ENCODE measurements at places on chromosomes 3 and 15.

- no peak for DNase-seq
These were observed 18.7 kb upstream of the FOXP1 start for GRCh38 chr3:71602256-71602655.

GRCh38 chr3:87614998-87615397, 338.6 kb upstream of the POU1F1 start:
- no peak for DNase-seq

- DNase-seq, result no peak
These were observed 4.7 kb upstream of the CCDC54 start for GRCh38 chr3:107372506-107372905.

DNA sequence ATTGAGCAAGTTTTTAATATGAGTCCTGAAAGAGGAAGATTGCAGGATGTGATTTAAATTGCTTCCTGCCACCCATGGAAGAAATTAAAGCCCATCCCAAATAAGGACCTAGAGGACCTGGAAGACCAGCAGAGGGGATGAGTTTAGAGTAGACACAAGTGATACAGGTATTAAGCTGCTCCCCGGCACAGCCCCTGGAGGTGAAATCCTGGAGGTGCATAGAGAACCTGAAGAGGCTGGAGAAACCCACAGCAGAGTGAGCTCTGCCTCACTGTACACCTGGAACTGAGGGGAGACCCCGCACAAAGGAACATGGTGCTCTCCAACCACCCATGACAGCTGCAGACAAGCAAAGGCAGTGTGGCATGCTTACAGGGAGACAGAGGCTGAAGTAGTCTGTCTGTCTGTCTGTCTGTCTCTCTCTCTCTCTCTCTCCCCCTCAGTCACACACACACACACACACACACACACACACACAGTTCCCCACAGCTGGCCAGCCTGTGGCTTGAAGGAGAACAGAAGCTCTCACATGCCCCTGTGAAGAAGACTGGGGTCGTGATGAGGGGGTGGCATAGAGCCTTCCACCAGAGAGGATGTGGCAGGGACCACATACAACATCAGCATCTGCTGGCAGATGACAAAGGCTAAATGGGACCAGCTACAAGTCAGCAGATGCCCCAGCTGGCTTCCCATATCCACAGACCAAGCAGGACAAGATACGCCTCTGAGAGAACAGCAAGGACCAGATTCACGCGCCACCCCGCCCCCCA, 38.1 kb downstream of the FSIP1 start:
- no peak for DNase-seq

- DNase-seq, result no peak
These were observed 26.0 kb downstream of the MRPL46 start for GRCh38 chr15:88441076-88441730.

GRCh38 chr15:84840741-84841429, 23.7 kb downstream of the ALPK3 start:
- no peak for DNase-seq

DNA sequence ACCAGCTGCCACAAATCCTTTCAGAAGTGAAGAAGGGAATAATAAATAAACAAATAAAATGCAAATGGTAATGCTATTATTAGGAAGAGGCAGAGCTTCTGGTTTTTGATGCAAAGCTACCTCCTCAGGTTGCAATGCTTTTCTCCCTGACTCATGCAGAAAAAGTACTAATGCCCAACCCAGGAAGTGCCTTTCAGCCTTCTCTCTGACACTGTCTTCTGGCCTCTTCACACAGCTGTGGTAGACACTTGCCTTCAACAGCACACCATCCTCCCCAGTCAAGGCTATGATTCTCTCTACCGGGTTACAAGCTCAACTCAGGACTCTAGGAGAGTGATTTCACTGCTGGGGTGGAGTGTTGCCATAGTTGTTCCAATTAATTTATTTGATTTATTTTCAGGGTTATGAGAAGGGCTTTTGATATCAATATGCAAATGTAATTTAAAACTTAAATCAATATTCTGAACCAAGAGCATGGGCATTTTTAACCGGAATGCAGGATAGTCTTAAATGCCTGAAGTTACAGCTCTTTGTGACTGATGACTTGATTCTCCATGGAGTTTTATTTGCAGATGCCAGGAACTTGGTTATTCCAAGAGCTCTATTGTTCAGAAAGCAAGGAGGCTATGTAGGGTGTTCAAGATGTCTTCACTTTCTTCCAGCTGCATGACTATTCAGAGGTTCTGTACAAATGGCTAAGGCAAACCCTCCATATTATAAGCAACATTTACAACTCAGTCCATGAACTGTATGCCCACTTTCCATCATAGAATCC, 27.1 kb upstream of the GALNT15 start:
- no peak for DNase-seq

GRCh38 chr3:93988283-93988682, 8.3 kb downstream of the ARL13B start:
- DNase-seq, result no peak

DNA sequence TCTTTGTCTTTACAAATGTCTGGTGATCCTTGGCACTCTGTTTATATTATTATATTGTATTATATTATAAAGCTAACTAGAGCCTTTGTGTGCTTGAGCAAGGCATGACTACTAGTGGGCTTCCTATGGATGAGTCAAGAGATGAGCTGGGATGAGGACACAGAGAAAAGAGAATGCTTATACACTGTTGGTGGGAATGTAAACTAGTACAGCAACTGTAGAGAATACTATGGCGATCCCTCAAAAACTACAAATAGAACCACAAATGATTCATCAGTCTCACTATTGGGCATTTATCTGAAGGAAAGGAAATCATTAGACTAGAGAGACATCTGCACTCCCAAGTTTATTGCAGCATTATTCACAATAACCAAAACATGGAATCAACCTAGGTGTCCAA, 40.8 kb upstream of the MED12L start:
- no peak for DNase-seq

- DNase-seq, result peak; percentile 23
These were observed 639 bp downstream of the NIPA1 start for GRCh38 chr15:22786868-22787698.

GRCh38 chr3:106176734-106177133, 307.9 kb upstream of the CBLB start:
- DNase-seq, result no peak

- no peak for DNase-seq
These were observed 5.4 kb downstream of the ZIC1 start for GRCh38 chr3:147414390-147415138.

- no peak for DNase-seq
These were observed 325.7 kb downstream of the OTOL1 start for GRCh38 chr3:161822291-161822690.

GRCh38 chr3:161914703-161915417, 418.3 kb downstream of the OTOL1 start:
- no peak for DNase-seq

DNA sequence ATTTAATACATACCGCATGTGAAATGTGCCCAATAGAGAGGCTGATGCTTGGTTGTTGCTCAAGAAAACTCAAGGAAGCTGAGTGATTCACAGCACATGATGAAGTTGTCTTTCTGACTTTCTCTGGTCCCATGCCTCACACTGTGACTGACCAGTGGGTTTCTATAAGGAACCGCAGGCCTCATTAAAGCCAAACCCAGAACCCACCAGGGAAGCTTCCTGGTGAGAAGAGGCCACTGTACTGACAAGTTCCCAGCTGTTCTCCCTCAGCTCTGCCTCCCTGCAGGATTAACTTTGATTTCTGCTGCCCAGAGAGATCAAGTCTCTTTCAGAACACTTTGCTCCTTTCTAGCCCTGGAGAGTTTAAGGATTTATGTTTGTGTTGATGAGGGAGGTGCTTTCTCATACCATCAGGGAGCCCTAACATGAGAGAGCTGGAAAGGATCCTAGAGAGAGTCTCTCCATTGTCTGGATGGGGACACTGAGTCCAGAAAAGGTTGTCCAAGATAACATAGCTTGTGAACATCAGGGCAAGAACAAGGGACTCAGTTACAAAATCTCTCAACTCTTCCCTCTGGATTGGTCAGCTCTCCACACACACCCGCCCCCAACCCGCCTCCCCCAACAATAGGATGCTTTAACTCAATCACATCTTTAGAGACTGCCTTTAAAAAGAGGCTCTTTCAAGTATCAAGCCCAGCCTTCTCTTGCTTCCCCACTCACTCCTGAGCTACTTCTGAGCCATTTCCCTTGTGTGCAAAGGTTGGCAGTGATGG, 303.2 kb upstream of the TLE3 start:
- no peak for DNase-seq

DNA sequence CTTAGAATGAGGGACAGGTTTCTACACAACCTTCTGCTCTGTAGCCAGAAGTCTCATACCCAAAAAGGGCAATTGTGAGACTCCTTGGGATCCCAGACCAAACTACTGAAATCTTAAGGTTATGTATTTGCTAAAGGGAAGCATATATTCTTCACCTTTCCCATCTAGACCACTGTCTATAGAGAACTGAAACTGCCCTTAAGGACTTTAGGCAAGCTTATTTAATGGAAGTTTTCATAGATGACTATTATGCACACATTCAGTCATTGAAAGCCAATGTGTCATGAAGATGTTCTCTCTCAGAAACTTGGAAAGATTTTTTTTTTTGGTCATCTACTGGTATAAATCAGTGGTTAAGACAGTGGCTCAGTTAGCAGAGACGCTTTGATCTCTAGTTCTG, 365.3 kb downstream of the MCTP2 start:
- DNase-seq, result no peak

GRCh38 chr3:4313606-4314293, 10.6 kb downstream of the SETMAR start:
- DNase-seq, result no peak

DNA sequence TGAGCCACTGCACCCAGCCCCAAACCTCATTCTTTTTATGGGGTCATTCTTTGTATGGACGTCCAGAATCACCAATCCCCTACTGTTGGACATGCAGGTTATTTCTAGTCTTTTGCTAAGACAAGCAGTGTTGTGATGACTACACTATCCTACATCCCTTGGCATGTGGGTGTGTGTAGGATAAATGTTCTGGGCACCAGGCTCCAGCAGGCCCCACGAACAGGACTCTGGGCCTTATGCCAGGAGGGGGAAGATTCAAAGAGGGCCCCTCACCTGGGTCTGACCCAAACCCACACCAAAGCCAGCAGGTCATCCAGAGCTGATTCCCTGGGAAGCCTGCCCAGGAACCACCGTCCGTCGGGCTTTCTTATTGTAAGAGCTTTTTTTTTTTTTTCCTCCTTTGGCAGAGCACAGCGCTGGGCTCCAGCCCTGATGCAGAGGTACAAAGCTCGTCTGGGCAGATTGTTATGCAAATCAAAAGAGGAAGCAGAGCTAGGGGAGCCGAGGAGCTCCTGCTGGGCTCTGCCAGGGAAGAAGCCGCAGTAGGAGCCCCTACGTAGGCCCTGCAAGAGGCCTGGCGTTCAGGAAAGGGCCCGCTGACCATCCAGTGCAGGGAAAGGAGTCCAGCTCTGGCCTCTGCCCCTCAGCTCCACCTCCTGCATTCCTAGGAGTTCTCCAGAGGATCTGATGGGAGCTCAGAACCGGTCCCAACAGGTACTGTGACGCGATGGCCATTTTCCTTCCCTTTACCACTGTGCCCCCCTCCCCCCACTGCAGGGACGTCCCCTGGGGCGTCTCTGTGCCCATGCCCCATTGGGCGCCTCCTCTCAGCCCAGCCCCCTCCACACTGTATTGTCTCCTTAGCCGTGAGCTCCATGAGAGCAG, 29.0 kb upstream of the FURIN start:
- no peak for DNase-seq

DNA sequence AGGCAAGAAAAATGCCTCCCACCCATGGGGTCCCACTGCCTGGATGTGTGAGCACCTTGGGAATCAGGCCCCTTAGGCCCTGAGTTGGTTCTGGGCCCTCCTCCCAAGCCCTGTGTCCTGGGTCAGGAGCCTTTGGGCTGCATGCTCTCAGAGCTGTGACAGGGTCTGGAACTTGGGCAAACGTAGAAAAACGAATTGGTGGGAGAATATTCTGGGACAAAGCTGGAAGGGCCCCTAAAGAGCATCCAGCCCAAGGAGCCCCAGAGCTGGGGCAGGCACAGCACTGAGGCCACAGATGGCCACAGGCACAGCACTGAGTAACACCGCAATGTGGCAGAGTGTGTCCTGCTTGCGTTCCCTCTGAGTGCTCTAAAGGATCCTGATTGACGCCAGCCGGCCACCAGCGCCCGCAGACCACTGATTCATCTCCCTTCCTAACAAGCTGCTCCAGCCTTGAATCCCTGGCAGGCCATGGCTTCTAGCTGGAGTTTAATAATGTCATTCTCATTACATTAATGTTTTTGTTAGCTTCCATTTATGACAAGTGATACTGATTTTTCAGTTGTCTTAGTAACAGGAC, 18.6 kb upstream of the SEC13 start:
- no peak for DNase-seq

DNA sequence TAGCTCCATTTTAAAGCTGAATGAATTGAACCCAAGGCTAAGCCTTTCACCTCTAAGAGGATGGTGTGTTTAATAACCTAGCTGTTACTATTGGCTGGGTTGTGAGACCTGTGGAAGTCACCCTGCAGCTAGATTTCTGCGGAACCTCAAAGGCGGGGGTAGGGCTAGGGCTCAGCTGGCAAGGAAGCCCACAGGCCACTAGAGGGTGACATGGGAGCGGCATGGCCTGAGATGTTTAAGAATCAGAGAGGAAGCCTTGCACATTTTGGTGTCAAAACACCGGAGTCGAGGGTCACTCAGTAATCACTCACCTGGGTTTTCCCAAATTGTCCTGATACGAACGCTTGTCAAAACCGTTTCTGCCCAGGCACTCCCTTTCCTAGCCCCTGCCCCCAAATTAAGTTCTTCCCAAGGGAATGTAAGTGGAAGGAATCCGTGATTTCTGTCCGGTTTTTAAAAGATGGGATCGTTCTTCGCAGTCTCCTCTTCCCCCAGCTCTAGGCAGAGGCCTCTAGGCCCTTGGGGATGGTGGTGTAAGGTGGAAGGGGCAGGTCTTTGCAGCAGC, 3.8 kb upstream of the ACAD9 start:
- DNase-seq, result no peak

GRCh38 chr15:47991357-47991756, 129.4 kb upstream of the SLC24A5 start:
- DNase-seq, result no peak

DNA sequence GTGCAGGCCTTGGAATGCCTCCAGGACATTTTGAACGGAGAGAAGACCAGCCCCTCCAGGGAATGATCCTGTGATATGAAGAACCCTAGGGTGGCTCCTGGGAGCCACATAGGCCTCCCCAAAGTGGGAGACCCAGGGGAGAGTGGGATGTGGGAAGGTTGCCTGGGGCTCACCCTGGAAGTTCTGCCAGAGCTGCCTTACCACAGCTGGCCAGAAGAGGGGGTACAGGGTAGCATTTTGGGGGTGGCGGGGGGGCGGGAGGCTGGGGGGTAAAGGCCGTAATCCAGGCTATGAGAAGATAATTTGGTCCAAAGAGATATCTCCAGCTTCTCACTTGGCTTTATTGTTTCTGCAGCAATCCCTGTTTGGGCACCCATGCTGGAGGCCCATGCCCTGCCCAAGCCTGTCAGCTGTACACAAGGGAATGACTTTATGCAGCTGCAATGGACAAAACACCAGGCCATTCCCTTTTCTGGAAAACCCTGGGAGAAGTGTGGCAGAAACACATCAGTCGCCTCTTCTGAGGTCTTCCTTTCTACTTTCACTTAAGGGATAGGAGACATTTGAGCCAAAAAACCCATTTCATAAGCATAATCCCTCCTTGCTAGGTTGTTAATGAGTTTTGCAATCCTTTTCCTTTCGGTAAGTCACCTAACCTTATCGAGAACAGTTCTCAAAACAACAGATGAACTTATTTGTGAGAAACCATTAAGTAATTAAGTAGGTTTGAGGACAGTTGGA, 11.0 kb upstream of the MUSTN1 start:
- no peak for DNase-seq
